ENCODE measurements at places on chromosomes 5 and 9. TPM values are rescaled to one million over a fixed set of nuclear protein-coding genes. Genes with fewer than 3 reads are reported as not detected.

The WDR38 gene
- not detected for total RNA-seq

The GMCL2 gene
- total RNA-seq = not detected

DNA sequence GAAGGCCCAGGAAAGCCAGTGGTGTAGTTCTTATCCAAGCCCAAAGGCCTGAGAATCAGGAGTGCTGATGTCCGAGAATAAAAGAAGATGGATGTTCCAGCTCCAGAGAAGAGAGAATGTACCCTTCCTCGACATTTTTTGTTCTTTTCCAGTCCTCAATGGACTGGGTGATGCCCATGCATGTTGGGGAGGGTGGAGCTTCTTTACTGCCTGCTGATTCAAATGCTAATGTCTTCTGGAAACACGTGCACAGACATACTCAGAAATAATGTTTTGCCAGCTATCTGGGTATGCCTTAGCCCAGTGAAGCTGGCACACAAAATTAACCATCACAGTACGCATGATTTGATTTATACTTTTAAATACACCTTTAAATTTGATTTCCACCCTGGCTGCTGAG is 61.5 kb upstream of the FOXE1 start:
- no peaks in the 10 kb centered on the region for H3K4me1 ChIP-seq
- no peaks in the 10 kb centered on the region for H3K36me3 ChIP-seq
- H3K4me3 ChIP-seq = no peak overlapping the region

DNA sequence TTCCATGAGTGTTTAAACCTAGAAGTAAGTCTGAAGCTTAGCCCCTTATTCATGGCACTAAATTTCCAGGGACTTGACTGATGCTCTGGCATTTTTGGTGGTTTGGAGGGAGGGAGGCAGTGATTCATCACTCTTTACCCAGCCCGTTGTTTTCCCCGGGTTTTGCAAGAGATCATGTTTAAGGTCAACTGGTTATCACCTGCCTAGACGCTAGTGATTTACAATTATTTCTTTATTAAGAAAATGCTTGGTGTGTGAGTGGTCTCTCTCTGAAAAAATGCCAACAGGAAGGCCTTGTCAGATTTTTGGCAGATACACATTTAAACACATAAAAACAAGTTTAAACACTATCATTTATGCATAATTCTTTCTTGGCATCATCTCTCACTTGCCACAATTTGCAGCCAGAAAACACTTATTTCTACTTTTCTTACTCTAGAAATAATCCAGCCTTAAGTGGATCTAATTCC is 737.9 kb upstream of the ZNF608 start:
- no peaks in the 10 kb centered on the region for H3K27me3 ChIP-seq
- H3K4me1 ChIP-seq = peaks cover 57% of the 10 kb centered on the region
- peak overlapping the region; percentile 44 for H3K4me3 ChIP-seq
- peak overlapping the region; percentile 95 for H3K27ac ChIP-seq

GRCh38 chr5:79255786-79256557 is 20.0 kb downstream of the JMY start:
- H3K27ac ChIP-seq = no peak overlapping the region
- peaks cover 15% of the 10 kb centered on the region for H3K36me3 ChIP-seq
- H3K4me1 ChIP-seq = peaks cover 3% of the 10 kb centered on the region
- H3K4me3 ChIP-seq = no peak overlapping the region
- no peak for DNase-seq
- no peaks in the 10 kb centered on the region for H3K27me3 ChIP-seq

DNA sequence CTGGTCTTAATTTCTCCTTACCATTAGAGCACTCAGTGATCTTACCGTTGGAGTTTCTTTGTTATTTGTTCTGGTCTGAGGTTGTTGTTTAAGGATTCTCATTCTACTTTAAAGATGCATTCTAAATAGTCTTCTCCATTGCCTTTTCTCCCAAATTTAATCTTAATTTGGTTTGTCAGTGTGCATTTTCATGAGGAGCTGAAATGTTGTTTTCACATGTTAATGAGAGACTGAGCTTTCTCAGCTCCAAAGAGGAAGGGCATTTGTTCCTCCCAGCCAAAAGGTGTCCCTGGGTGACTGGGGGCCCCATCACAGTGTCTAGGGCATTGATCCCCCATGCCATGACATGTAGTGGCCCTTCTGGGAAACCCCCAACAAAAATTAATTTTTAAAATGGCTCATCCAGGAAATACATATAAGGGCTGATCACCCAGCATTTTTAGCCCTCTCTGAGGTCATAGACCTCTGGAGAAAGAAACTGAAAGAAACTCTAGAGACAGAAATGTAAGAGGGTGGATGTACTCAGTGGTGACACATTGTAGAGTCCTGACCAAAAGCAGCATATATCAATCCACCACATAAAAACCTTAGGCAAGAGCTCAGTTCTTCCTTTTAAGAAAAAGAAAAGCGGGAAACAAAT is 240.4 kb upstream of the RAI14 start:
- no peak overlapping the region for H3K27ac ChIP-seq
- DNase-seq = no peak
- no peak overlapping the region for H3K4me3 ChIP-seq
- H3K27me3 ChIP-seq = no peaks in the 10 kb centered on the region
- H3K4me1 ChIP-seq = peaks cover 8% of the 10 kb centered on the region

The SNX24 gene
- 10.2 TPM for total RNA-seq

The ORM2 gene
- total RNA-seq = not detected

DNA sequence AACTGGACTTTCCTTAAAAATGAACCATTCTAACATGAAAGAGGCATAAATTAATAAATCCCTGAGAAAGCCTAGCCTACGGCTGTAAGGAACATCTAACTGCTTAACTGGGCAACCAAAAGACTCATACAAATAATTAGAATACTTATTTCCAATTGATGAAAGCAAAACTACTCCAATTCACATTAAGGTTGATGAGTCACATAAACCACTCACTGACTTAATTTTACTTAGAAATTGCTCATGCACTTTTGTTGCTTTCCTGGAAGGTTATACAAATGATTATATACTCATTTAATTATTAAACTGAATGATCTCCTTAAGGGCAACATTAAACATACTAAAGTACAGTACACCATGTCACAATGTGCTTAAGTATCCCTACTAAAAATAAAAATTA is 101.9 kb downstream of the NFIB start:
- H3K4me3 ChIP-seq = no peak overlapping the region
- H3K27me3 ChIP-seq = no peaks in the 10 kb centered on the region
- no peak overlapping the region for H3K27ac ChIP-seq
- DNase-seq = no peak
- H3K4me1 ChIP-seq = peaks cover 39% of the 10 kb centered on the region
- H3K36me3 ChIP-seq = peaks cover 2% of the 10 kb centered on the region

- peaks cover 7% of the 10 kb centered on the region for H3K4me1 ChIP-seq
- H3K27ac ChIP-seq = no peak overlapping the region
- DNase-seq = peak; percentile 89
- no peaks in the 10 kb centered on the region for H3K36me3 ChIP-seq
- peak overlapping the region; percentile 71 for H3K4me3 ChIP-seq
These were observed 321.6 kb downstream of the CEMIP2 start for GRCh38 chr9:71446473-71447411.

DNA sequence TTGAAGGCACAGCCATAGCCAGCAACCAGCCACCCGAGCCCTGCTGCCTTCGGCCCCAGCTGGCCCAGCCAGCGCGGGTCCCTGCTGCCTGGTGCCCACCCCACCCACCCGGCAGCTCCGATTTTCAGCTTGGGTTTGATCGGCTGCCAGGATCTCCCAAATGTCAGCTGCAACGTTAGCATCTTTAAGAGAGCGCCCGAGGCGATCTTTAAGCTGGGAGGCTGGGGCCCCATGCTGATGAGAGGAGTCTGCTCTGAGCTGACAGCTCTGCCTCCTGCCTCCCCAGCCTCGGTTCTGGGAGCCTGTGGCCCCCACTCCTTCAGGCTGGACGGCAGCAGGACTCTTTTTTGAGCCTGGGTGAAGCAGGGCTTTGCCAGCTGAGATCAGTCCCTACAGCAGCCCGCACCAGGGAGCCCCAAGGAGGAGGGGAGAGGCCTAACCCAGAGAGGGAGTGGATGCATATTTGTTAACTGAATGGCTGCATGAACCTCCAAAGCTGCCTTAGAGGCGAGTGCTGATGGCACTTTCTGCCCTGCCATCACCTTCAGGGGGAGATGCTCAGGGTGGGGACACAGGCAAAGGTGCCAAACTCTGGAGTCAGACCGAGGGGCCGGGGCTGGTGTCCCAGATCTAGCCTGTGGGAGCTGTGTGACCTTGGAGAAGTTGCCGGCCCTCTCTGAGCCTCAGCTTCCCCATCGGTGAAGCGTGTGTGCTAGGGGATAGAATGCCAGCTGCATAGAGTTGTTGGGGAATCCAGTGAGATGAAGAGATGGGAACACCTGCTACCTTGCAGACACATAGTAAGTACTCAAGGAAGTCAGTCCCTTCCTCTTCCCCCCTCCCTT is 165.5 kb downstream of the C9orf50 start:
- no peak for DNase-seq
- H3K4me1 ChIP-seq = peaks cover 67% of the 10 kb centered on the region
- peak overlapping the region; percentile 96 for H3K27ac ChIP-seq
- no peaks in the 10 kb centered on the region for H3K36me3 ChIP-seq

GRCh38 chr5:127290019-127290945 is at the start of gene MEGF10:
Gene MEGF10, plus strand, starts transcription at chr5:127290796. Its CDS starts 40,513 bp downstream, at chr5:127331309.
- no peaks in the 10 kb centered on the region for H3K36me3 ChIP-seq
- H3K27ac ChIP-seq = peak within 1 kb of the TSS; percentile 86
- peaks cover 8% of the 10 kb centered on the region for H3K27me3 ChIP-seq
- H3K4me1 ChIP-seq = peaks cover 37% of the 10 kb centered on the region
- peak; percentile 91 for DNase-seq
- H3K4me3 ChIP-seq = peak within 1 kb of the TSS; percentile 93

GRCh38 chr5:92850886-92851285 is 730.1 kb downstream of the NR2F1-AS1 start:
- no peak overlapping the region for H3K4me3 ChIP-seq
- no peaks in the 10 kb centered on the region for H3K27me3 ChIP-seq
- no peaks in the 10 kb centered on the region for H3K36me3 ChIP-seq
- H3K4me1 ChIP-seq = peaks cover 14% of the 10 kb centered on the region

DNA sequence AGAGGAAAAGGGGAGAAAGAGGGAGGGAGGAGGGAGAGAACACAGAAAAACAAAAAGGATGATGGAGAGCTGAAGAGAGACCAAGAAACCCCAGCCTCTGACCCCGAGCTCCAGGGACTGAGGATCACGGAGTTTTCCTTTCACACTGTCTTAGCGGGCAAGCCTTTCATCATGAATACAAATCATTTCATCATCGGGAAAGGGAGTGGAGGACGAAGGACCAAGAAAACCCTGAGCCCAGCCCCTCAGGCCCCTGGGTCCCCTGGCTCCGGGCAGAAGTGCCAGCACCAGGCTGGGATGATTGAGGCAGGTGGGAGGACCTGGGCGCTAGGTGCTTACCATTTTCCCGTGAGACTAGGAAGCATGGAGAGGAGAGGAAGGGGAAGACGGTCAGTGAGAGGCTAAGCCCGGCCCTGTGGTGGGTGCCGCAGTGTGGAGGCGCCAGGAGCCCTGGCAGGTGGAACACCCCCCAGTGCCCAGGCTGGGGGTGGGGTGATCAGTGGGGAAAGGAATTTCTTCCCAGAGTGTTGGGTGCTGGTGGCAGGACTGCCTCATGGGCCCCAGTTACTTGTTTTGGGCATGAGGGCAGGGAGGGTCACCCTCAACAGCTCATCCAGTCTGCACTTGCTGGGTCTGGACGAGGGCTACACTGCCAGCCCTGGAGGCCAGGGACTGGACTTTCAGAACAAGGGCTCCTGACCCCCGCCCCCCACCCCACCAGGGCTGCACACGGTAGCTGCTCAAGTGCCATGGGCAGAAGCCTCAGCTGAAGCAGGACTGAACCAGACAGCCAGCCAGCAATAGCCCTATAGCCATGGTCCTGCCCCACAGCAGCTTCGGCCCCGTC is 49.0 kb upstream of the SARDH start:
- DNase-seq = no peak
- no peak overlapping the region for H3K4me3 ChIP-seq
- H3K27me3 ChIP-seq = no peaks in the 10 kb centered on the region
- no peak overlapping the region for H3K27ac ChIP-seq
- H3K36me3 ChIP-seq = peaks cover 6% of the 10 kb centered on the region
- no peaks in the 10 kb centered on the region for H3K4me1 ChIP-seq
